ENCODE measurements at places on chromosomes 16 and 17.

DNA sequence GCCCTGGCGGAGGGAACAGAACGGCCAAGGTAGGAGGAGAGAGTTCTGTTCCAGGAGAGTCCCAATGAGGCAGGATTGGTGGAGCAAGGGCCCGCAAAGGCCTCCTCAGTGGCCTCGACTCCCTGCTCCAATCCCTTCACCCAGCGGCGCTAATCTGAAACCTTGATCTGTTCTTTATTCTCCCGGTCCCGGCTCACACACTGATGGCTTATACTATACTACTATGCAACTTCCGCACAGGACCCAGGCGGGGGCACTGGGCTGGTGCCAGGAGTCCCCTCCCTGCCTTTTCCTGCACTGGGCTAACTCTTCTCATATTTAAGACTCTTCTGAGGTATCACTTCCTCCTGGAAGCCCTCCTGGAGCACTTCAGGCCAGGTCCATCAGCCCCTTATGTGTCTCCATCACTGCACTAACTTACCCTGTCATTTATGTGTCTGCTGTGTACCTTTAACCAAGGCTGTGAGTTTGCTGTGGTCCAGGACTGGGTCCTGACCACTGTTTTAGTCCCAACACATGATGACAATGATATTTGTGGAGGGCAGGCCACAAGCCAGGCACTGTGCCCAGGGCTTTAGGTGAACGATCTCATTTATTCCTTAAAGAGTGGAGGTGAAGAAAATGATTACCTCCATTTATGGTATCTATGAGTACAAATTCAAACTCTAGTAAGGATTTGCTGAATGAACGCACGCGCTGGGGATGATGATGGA is 6.8 kb downstream of the CCDC102A start:
- H3K27me3 ChIP-seq: peaks cover 18% of the 10 kb centered on the region
- H3K36me3 ChIP-seq: no peaks in the 10 kb centered on the region
- no peak for DNase-seq

DNA sequence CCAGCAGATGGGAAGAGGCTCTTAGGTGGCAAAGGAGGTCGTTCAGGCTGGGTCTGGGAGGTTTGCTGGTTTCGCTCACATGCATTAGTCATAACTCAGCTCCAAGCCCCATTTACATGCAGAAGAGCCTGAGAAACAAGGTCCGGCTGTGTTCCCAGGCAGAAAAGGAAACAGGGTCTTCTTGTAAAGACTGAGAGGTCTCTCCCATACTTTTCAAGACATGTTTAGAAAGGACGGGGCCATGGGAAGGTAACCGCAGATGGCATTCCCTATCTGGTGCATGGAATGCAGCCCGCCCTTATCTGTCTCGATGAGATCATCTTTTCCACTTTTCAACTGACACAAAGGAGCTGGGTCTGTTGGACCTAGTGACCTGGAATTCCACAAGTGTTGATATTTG is 389.0 kb upstream of the CDH11 start:
- no peaks in the 10 kb centered on the region for H3K27me3 ChIP-seq
- no peak overlapping the region for H3K27ac ChIP-seq
- H3K36me3 ChIP-seq: no peaks in the 10 kb centered on the region
- peak; percentile 59 for DNase-seq
- H3K4me1 ChIP-seq: peaks cover 11% of the 10 kb centered on the region

GRCh38 chr17:2952174-2952845 is 111.1 kb downstream of the OR1D5 start:
- H3K27me3 ChIP-seq: no peaks in the 10 kb centered on the region
- no peak overlapping the region for H3K27ac ChIP-seq

GRCh38 chr17:1625053-1625452 is 3.6 kb downstream of the SLC43A2 start:
- DNase-seq: no peak
- H3K4me3 ChIP-seq: no peak overlapping the region
- H3K4me1 ChIP-seq: no peaks in the 10 kb centered on the region

GRCh38 chr16:82834151-82834815 is 207.5 kb downstream of the CDH13 start:
- H3K27me3 ChIP-seq: no peaks in the 10 kb centered on the region
- no peak for DNase-seq
- peaks cover 21% of the 10 kb centered on the region for H3K4me1 ChIP-seq
- no peaks in the 10 kb centered on the region for H3K36me3 ChIP-seq
- H3K4me3 ChIP-seq: no peak overlapping the region
- no peak overlapping the region for H3K27ac ChIP-seq

DNA sequence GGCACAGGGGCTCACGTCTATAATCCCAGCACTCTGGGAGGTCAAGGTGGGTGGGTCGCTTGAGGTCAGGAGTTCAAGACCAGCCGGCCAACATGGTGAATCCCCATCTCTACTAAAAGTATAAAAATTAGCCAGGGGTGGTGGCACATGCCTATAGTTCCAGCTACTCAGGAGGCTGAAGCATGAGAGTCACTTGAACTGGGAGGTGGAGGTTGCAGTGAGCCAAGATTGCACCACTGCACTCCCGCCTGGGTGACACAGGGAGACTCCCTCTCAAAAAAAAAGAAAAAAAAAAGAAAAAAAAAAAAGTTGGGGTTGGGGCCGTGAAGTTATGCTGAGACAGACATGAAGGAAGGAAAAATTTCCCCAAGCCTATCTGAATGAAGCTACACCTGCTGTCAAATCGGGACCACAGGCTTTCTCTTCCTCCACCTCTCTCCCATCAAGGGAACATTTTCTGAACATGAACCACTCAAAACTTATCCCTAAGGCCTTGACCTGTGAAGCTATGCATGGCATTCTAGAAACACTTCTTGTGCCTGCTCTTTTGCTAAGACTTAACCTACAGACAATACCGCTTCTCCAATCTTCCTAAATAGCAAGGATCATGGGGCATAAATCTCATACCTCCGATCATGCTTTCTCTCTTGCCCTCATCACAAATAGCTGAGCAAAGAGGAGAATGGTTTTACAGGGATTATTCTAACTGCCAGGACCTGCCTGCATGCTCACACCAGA is 88.6 kb downstream of the CYTH1 start:
- no peaks in the 10 kb centered on the region for H3K27me3 ChIP-seq
- no peaks in the 10 kb centered on the region for H3K4me1 ChIP-seq
- no peak overlapping the region for H3K4me3 ChIP-seq
- DNase-seq: peak; percentile 11

DNA sequence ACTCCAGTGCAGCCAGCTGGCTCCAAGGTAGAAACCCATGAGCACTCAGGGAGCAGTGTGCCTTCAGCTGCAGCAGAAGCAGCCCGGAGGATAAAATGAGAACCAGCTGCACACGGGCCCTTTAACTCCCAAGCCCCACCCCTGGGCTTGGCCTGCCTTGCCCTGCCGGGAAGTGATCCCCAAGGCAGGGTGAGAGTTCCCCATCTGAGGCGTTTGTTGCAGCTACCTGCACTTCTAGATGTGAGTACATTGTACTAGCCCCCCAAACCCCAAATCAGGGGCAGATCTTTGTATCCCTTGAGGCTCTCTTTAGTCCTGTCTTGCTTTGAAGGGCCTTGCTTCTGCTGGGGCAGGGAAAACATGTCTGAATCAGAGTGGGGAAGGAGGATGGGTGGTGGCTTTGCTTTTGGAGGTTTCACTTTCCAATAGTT is at the start of gene MVP:
TSS of gene MVP (plus strand) at position 192 of the 431 bp plus-strand sequence. CDS start 10,088 bp downstream, outside the sequence.
- no peak for DNase-seq
- H3K4me1 ChIP-seq: no peaks in the 10 kb centered on the region
- peaks cover 30% of the 10 kb centered on the region for H3K36me3 ChIP-seq
- no peak within 1 kb of the TSS for H3K4me3 ChIP-seq
- H3K27ac ChIP-seq: no peak within 1 kb of the TSS

- no peak overlapping the region for H3K4me3 ChIP-seq
- no peaks in the 10 kb centered on the region for H3K4me1 ChIP-seq
- H3K36me3 ChIP-seq: no peaks in the 10 kb centered on the region
- no peak for DNase-seq
- no peak overlapping the region for H3K27ac ChIP-seq
Observed at GRCh38 chr17:45681706-45682105, 102.4 kb upstream of the CRHR1 start.

DNA sequence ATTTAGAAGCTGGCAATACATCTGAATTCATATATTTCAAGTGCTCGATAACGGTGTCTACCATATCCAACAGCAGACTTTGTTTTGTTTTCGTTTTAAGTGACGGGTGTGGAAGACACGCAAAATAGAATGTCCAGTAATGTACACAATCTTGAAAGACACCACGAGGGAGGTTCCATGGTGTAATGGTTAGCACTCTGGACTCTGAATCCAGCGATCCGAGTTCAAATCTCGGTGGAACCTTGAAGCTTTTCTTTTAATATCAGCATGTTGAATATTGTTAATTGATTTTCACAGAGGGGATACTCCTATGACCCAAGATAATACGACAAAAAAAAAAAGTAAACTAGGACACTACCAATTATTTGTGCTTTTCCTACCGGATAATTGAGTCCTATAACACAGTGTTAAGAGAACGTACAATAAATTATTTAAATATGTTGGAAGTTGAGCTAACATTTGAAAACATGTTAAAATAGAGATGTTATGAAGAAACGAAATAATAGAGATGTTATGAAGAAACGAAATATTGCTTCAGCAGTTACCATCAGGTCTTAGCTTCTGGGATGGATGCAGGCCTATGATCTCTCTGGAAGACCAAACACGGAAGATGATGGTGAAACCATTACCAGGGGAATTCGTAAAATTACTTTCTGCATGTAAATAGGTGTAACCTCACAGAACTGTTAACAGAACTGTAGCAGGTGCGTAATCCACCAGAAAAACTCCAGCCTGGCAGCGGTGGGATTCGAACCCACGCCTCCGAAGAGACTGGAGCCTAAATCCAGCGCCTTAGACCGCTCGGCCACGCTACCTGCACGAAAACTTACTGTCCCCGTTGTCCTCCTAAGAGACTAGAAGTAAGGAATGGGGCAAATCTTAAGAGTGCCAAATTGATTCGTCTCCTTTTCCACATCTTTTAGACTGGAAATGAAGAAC is 1.5 kb upstream of the ALOXE3 start:
- H3K27me3 ChIP-seq: peaks cover 64% of the 10 kb centered on the region
- H3K4me1 ChIP-seq: no peaks in the 10 kb centered on the region
- peak overlapping the region; percentile 91 for H3K4me3 ChIP-seq
- H3K27ac ChIP-seq: no peak overlapping the region
- H3K36me3 ChIP-seq: no peaks in the 10 kb centered on the region

- peak overlapping the region; percentile 77 for H3K4me3 ChIP-seq
- H3K4me1 ChIP-seq: peaks cover 6% of the 10 kb centered on the region
- H3K36me3 ChIP-seq: peaks cover 42% of the 10 kb centered on the region
- DNase-seq: peak; percentile 63
Observed at GRCh38 chr17:8375738-8376259, 705 bp downstream of the KRABD2 start.

DNA sequence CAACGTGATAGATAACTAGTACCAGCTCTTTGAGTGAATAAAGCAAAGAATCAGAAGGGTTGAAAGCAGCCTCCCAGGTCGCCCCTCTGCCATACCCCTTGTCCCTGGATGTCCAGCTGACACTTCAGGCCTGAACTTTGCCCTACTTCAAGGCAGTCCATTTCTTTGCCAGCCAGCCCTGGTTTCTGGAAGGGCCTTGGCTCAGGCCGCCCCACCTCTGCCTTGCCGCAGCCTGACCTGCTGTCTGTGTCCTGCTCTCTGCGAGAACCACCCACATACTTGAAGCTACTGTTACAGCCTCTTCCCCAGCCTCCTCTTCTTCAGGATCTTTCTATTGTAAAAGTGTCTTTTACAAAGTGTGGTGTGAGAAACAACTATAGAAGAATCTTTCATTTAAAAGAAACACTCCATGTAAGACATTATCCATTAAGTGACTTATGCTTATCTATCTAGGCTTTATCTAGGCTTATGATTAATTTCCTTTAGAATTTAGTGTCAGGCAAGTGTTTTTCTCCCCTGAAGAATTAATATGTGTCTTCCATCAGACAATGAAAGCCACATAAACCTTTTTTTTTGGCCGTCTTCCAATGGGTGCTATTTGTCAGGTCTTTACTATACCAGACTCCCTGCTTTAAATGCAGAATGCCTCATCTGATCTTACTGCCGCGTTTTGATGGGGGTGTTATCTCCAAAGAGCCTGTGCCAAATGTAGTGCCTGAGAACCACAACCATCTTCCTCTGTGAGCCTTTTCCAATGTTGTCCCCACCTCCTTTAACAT is 133.9 kb downstream of the SOCS1 start:
- no peaks in the 10 kb centered on the region for H3K4me1 ChIP-seq
- DNase-seq: no peak
- no peak overlapping the region for H3K27ac ChIP-seq
- H3K36me3 ChIP-seq: peaks cover 37% of the 10 kb centered on the region

GRCh38 chr16:89720551-89720812 is 216 bp downstream of the VPS9D1 start:
- H3K4me3 ChIP-seq: peak overlapping the region; percentile 87
- peaks cover 5% of the 10 kb centered on the region for H3K4me1 ChIP-seq
- H3K36me3 ChIP-seq: peaks cover 24% of the 10 kb centered on the region
- no peak overlapping the region for H3K27ac ChIP-seq

DNA sequence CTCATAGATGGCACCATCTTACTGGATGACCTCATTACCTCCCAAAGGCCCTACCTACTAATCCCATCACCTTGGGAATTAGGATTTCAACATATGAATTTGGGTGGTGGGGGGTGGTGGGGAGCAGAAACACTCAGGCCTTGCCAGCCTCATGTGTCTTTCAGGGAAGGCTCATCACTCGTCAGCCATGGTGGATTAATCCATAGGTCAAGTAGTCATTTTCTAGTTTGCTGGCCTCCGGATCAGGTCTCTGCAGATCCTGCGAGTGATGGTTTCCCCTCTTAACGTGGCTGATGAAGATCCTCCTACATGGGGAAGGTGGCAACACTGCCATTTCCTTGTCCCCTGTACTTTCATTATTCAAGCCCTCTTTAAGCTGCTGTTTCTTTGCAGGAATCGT is 101.1 kb downstream of the CLEC16A start:
- H3K36me3 ChIP-seq: peaks cover 53% of the 10 kb centered on the region
- peak; percentile 17 for DNase-seq
- H3K4me3 ChIP-seq: no peak overlapping the region
- H3K27me3 ChIP-seq: no peaks in the 10 kb centered on the region
- no peak overlapping the region for H3K27ac ChIP-seq

Data from endodermal cell (in vitro differentiated cells).